Stimulated activated CD4-positive, alpha-beta T cell treated with anti-CD3 and anti-CD28 coated beads, Interleukin-12 subunit alpha, Interleukin-12 subunit beta, amount 100 ng/mL, for 4 hours (primary cell): ENCODE measurements at places on chromosomes 11 and 22.
A peak's percentile ranks its signal among the peaks of the same experiment; 100 is the strongest.

DNA sequence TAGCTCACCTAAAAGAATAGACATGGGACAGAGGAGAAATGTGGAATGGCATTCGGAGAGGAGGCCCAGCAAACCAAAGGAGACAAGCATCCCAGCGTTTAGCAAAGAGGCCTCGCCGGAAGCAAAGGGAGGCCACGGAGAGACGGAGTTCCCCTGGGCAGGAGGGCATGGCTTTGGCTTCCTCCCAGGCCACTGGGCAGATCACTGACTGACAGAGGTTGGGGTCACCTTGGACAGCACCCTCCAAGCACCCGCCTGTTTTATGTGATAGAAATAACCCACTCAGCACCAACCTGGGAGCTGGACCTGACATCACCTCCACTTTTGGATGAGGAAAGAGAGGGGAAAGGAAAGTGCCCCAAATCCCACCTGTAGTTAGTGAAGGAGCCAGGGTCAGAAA, 434.1 kb downstream of the BRD1 start:
- no peak for DNase-seq

GRCh38 chr11:112963368-112963955, 2.2 kb downstream of the NCAM1 start:
- DNase-seq: no peak

GRCh38 chr11:63764679-63765647, 3.6 kb downstream of the ZFTA start:
- no peak for DNase-seq

GRCh38 chr11:86414032-86414431, 39.3 kb downstream of the CCDC81 start:
- DNase-seq: no peak

DNA sequence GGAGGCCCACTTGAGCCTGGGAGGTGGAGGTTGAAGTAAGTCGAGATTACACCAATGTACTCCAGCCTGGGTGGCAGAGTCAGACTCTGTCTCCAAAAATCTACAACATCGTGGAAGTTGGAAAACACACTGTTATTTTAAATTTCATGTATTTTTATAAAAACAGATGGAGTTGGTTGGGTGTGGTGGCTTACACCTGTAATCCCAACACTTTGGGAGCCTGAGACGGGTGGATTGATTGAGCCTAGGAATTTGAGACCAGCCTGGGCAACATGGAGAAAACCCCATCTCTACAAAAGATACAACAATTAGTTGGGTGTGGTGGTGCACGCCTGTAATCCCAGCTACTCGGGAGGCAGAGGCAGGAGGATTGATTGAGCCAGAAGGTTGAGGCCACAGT, 52.0 kb upstream of the CLTCL1 start:
- DNase-seq: no peak

DNA sequence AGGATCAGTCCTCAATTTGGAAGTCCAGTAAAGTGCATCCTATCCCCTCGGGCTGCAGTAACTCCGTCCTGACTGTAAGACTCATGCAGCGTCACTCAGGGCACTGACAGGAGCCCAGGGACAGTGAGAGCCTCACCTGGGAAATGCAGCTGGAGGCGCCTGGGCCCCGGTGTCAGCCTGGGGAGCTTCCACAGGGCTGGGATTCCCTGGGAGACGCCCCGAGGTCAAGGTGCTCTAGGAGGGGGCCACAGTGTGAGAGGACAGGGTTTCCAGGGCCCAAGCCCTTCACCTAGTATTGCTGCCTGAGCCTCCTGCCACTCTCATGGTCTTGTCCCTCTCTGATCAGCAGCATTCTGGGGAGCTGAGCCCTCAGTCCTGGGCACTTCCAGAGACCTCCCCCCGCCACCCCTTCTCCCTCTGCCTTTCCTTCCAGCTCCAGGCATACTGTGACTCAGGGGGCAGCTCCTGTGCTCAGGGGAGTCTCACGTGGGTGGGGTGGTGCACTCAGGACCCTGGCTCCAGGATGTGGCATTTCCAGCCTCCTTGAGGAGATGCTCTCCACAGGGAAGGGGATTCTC, 99.1 kb upstream of the IGLL5 start:
- DNase-seq: no peak

GRCh38 chr11:70123711-70124110, 45.6 kb downstream of the ANO1 start:
- no peak for DNase-seq

GRCh38 chr22:17243524-17243923, 24.3 kb upstream of the ADA2 start:
- no peak for DNase-seq

GRCh38 chr11:132064987-132065620, 694.7 kb downstream of the NTM start:
- no peak for DNase-seq

- DNase-seq: peak; percentile 78
Measured at GRCh38 chr11:128422576-128423370, 164.6 kb downstream of the ETS1 start.

DNA sequence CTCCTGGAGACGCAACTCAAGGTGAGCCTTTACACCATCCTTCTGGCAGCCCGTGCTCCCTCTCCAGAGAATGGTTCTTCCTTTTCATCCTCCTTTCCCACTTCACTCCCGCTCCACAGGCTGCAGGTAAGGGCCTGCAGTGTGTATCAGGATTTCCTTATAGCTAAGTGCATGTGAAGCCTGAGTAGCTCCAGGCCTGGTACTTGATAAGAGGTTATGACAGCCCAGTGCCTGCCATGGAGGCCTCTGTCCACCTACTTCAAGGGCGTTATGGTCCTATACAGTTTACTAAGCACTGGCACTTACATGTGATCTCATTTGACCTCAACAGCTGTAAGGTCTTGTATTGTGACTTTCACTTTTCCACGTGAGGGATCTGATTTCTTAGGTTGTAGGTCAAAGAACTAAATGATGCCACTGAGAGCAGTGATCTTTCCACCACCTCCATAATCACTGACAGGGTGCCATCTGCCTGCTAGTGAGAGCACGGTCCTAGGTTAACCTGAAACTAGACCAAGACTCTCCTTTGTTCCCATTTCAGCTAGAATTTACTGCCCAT, 18.1 kb downstream of the SSH3 start:
- DNase-seq: no peak

- DNase-seq: no peak
Measured at GRCh38 chr22:50738649-50739227, 734 bp downstream of the ACR start.

GRCh38 chr11:28049338-28050216, 58.4 kb downstream of the KIF18A start:
- no peak for DNase-seq
